ENCODE measurements at places on chromosomes 6 and 20. TPM values are rescaled to one million over a fixed set of nuclear protein-coding genes. Genes with fewer than 3 reads are reported as not detected.

The CLVS2 gene
- 0.09 TPM for total RNA-seq

The FAM83D gene
- 13.5 TPM for total RNA-seq

The RBPJL gene
- not detected for total RNA-seq

The LAMA2 gene
- total RNA-seq, result 47.5 TPM

The CSTF1 gene
- 28.9 TPM for total RNA-seq

The NCOA7 gene
- 15.4 TPM for total RNA-seq

The HLA-DQA2 gene
- total RNA-seq, result not detected

The KCNK15 gene
- total RNA-seq, result not detected

The DAAM2 gene
- 8.8 TPM for total RNA-seq

The BMP6 gene
- 1.7 TPM for total RNA-seq

The NKAIN2 gene
- total RNA-seq, result not detected

The GINS1 gene
- total RNA-seq, result 1.4 TPM

The CPXM1 gene
- total RNA-seq, result 1.1 TPM

The APMAP gene
- 19.0 TPM for total RNA-seq

The CCNC gene
- total RNA-seq, result 36.3 TPM

All from Peyer's patch (tissue), 4 donors.